ENCODE measurements at places on chromosomes 3 and 15. TPM values are rescaled to one million over a fixed set of nuclear protein-coding genes. Genes with fewer than 3 reads are reported as not detected.

ATP8B4 gene
- total RNA-seq, result 0.69 TPM

GOLGA8G gene
- total RNA-seq, result not detected

HYKK gene
- 5.8 TPM for total RNA-seq

CCNB2 gene
- 97.1 TPM for total RNA-seq

ZNF501 gene
- not detected for total RNA-seq

CCK gene
- total RNA-seq, result 1.2 TPM

ACTRT3 gene
- total RNA-seq, result 2.5 TPM

KBTBD13 gene
- total RNA-seq, result not detected

RARRES1 gene
- 9.2 TPM for total RNA-seq

GABRR3 gene
- total RNA-seq, result not detected

BFSP2 gene
- total RNA-seq, result not detected

DUOXA2 gene
- total RNA-seq, result not detected

SCN5A gene
- total RNA-seq, result 0.33 TPM

TRPM1 gene
- total RNA-seq, result not detected

PSTPIP1 gene
- total RNA-seq, result not detected

PARL gene
- 61.4 TPM for total RNA-seq

CHRD gene
- 0.48 TPM for total RNA-seq

BCL6 gene
- 7.2 TPM for total RNA-seq
